ENCODE measurements at places on chromosomes 1 and 21.

GRCh38 chr1:94713472-94714141 lies 106.5 kb upstream of the SLC44A3 start:
- DNase-seq, result peak; percentile 76

DNA sequence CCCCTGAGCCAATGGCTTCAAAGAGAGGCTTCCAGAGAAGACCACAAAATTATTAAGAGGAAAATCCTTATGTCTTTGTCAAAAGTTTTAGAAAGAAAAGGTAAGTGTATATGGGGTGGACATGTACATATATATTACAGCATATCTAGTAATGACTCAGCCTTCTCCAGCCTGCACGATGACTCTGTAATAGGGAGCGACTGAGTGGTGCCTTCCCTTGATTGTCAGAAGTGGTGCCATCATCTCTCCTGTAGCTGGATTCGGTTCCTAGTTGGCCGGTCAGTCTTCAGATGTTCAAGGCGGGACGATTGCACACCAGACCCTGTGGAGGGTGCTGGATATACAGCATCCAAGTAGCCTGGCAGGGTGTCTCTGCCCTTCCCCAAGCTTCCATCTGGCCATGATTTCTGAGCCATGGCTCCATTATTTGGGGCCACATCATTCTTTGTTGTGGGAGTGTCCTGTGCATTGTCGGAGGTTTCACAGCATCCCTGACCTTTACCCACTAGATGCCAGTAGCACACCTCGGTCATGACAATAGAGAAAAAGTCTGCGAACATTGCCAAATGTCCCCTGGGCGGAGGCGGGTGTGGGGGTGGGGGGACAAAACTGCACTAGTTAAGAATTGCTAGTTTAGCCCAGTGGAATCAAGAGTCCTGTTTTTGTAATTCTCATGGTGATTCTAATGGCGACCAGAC lies 206.2 kb upstream of the KAZN start:
- DNase-seq, result no peak

DNA sequence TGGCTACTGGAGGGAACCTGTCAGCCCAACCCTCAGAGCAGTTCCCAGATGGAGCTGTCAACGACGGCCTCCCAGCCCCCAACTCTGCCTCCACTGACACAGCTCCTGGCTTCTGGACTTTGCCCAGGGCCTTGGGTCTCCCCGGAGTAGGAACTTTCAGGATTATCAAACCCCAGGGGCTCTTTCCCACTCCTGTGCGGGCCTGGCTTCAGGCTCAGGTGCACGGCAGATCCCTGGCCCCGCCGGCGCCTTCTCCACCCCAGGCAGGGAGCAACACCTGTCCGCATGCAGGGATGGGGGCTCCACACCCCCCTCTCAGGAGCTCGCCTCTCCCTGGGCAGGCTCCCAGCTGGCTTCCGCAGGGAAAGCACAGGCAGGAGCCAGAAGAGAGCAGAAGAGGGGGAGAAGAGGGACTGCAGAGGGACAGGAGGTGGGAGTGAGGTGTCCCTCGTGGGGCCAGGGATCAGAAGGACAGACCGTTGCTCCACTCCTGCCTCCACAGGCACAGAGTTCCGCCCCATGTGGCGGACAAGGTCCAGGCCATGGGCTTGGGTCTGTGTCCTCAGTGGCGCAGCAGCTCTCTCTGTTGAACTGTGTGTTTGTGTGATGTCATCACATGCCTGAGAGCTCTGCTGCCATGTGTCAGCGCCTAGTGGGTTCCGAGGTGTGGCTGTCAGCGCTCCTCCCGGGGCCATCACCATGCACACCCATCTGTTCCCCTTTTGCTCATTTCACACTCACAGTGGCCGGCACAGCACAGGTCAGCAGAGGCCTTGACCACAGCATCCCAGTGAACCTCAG lies 107.7 kb downstream of the PDE9A start:
- DNase-seq, result no peak

GRCh38 chr1:27598902-27599528 lies 4.9 kb downstream of the AHDC1 start:
- peak; percentile 83 for DNase-seq

Data from stromal cell of bone marrow (primary cell).